ENCODE measurements at places on chromosomes 2 and 18.
A peak's percentile ranks its signal among the peaks of the same experiment; 100 is the strongest.

DNA sequence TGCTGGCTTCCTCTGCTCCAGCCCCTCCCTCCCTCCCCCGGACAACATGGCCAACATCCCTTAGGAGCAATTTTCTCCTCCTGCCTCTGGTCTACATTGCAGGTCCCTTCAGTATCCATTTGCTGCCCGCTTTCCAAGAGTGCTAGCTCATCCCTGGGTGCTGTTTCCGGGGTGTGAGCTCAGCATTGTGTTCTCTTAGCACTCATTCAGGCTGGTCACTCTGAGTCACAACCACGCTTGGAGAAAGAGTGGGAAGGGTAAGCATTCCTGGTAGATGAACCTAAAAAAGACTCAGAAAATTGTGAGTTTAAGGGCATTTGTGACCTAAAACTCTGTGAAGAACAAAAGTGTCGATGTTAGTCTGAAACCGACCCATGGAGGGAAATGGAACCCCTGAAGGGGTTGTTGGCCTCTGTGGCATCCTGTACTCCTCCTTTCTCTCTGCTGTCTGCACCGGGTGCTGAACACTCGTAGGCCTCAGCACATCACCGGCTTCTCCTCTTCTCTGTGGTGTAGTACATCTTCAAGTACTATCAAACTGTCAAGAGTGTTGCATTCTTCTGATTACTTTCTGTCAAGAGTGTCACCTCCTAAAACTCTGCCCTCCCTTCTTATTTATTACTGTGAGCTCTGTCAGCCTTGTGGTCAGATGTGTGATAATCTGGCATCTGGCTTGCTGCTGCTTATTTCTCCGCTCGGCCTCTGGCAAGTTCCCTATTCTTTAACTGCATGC is 73.0 kb downstream of the CTNNA2 start:
- no peak for DNase-seq

- no peak for DNase-seq
These were observed 312.4 kb upstream of the DDX18 start for GRCh38 chr2:117502121-117502520.

DNA sequence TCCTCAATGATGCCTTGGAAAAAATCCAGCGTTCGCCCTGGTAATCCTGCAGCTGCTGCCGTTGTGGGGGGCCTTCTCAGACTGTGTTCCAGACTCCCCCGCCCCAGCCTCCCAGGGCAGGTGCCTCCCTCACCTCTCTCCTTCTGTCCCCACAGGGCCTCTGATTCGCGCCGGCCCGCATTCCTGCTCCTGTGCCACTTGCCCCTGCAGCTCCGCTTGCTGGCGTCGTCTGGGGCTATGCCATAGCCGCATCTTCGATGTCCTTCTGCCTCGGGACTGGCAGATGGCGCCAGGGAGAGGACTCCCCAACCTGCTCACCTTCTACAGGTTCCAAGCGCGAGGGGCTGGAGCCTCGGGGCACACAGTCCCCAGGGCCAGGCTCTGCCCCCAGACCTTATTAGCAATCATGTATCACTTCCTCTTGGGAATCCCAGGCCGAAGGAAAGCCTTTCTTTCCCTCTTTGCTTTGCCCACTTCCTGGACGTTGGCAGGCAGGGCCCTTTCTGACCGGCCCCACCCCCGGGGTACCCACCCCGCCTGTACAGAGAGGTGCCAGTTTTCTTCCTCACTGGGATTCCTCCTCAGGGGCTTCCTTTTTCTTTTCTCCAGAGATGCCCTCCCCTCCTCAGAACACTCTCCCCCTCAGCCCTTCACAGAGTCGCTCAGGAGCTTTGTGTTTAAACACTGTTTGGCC is 4.4 kb downstream of the SPATA3 start:
- DNase-seq, result peak; percentile 29

DNA sequence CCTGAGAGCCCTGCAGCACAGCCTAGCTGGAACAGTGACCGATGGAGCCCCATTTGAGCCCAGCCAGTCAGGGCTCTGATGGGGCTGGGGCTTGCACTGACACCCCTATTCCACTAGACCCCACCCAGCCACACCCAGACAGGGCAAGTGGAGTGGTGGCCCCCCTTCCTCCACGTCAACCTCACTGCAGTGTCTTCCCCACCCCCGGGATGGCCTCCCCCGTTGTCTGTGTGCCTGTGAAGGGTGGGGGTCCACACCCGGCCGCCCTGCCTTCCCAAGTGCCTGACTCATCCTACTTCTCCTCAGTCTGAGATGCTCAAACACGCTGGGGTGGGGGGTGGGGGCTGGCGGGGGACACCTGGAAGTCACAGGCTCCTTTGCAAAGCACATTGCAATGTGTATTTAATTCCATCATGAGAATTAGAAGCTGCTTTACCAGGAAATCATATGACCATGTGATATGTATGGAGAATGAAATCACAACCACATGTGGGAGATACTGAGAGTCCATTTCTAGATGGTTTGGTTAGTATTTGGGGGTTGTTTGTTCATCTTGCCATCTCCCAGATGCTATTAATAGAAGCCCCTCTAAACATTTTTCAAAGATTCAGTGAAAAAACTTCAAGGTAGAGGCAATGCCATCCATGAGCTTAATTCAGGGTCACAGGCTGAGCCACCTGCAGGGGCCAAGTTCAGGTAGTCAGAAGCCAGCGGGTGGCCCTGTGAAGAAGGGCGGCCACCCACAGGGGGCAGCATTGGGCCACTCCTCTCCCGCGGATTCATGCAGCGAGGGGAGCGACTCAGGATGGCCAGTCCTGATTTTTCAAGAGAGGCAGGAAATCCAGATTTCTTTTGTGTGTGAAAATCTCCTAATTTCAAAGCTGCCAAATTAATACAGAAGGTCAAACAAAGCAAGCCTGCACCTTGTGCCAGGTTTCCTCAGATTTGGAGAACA is 22.7 kb upstream of the GMPPA start:
- DNase-seq, result peak; percentile 12

GRCh38 chr2:161090411-161090810 is 69.8 kb upstream of the TANK start:
- no peak for DNase-seq

GRCh38 chr2:57408587-57408986 is 638.0 kb upstream of the VRK2 start:
- no peak for DNase-seq

GRCh38 chr2:32702303-32703064 is 74.6 kb downstream of the TTC27 start:
- no peak for DNase-seq

GRCh38 chr2:72367530-72368225 is 220.0 kb upstream of the CYP26B1 start:
- no peak for DNase-seq

DNA sequence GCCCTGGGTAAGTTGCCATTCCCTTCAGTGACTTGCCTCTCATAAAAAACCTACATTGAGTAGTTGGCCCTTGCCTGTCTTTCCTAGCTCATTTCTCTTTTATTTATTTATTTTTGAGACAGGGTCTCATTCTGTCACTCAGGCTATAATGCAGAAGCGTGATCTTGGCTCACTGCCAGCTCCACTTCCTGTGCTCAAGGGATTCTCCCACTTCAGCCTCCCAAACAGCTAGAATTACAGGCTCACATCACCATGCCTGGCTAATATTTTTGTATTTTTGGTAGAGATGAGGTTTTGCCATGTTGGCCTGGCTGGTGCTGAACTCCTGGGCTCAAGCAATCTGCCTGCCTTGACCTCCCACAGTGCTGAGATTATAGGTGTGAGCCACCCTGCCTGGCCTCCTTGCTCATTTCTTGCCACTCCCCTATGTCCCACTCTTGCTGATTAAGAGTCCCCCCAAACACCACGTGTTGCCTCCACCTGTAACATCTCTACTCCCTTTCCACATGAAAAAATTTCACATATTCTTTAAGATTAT is 12.6 kb downstream of the EVA1A start:
- no peak for DNase-seq

DNA sequence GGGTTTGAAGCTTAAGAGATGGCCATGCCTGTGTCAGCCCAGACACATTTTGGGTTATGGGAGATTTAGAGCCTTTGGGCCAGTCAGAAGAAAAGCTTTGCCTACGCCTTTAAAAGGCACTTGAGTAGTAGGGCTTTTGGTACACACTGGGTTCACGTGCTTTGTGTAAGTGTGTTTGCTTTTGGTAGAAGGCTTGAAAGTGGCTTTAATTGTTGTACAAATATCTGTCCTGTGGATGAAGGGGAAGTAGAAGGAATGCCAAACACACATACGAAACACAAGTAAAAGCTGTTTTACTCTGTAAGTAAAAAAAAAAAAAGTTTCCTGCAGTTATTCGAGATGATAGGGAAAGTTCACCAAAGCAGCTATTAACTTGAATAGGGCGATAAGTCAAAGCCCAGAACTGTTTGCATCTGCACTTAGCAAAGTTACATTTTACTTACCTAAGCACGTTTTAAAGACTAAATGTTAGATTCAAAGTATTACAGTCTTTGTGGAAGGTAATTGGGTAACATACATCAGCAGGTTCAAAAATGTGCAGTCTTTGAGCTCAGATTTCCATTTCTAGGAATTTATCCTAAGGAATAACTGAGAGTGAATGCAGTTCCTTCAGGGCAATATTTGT is 75.4 kb downstream of the STK25 start:
- peak; percentile 4 for DNase-seq

- no peak for DNase-seq
These were observed 16.3 kb upstream of the MYO3B start for GRCh38 chr2:170161516-170162270.

- DNase-seq, result no peak
These were observed 162.9 kb upstream of the KYNU start for GRCh38 chr2:142714600-142714999.

DNA sequence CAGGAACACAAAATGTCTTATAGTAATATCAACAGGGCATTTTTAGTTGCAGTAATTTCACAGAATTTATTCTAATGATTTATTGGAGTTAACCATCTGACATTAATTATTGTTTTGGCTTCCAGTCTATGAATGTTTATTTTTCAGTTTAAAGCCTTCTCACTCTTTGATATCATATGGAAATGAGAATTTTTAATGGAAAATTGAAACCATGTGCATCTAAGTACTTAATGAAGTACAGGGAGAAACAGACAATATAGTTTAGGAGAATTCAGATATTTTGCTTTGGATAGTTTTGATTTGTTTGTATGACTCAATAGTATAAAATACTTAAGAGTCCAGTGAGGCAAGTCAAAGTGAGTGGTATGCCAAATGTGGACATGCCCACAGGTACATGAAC is 126.1 kb downstream of the OLA1 start:
- peak; percentile 19 for DNase-seq

DNA sequence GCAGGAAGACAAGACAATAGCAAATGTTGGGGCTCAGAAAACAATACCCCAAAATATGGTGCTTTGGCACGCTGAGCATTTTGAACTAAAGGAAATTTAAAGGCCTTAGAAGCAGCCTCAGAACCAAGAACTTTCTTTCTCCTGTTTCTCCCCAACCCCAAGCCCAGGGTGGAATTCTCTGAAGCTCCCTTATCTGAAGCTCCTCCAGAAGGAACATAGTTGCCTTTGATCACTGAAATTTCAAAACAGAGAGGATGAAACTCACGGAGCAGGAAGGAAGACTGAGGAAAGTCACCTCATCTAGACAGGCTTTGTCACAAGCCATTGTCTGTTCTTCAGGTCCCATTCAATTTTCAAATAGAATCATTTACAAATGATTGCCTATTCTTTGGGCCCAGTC is 15.5 kb upstream of the BMPR2 start:
- DNase-seq, result no peak

DNA sequence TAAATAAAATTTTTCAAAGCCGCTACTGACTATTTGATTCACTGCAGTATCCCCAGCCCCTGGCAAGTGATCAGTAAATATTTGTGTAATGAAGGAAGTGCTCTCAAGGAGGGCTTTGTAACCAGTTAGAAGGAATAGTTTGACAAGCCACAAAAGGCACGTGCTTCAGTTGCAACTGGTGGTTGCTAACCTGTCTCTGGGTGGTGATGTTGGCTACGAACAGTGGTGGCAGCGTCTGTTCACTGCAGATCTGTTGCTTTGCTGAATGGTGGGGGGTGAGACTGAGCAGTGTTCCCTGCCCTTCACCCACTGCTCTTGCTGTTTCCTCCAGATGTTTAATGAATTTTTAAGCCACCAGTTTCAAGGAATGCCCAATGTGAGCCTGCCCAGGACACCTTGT is 73.9 kb upstream of the SIX2 start:
- no peak for DNase-seq

DNA sequence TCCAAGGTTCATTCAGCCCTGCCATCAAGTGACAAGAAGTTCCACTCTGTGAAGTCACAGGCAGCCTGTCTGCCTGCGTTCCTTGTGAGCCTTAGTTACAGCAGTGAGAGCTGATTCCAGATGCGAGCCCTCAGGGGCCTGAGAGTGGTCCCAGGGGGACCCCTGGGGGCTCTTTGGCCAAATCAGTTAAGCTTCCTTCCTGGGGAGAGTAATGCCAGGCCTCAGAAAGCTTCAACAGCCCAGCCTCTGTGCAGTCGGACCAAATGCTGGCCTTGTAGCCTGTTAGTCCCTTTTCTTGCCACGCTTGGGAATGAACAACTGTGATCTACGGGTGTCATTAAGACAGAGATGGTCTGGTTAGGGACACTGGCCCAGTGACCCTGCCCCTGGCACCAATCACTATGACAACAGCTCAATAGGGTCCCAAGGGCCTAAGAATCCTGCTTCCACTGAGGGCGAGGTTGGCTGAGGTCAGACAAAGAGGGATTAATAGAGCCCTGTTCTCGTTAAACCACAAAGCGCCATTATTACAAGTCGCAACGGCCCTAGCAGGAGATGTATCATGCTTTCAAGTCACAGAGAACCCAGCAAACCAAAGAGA is 50.9 kb downstream of the HS1BP3 start:
- DNase-seq, result peak; percentile 14

DNA sequence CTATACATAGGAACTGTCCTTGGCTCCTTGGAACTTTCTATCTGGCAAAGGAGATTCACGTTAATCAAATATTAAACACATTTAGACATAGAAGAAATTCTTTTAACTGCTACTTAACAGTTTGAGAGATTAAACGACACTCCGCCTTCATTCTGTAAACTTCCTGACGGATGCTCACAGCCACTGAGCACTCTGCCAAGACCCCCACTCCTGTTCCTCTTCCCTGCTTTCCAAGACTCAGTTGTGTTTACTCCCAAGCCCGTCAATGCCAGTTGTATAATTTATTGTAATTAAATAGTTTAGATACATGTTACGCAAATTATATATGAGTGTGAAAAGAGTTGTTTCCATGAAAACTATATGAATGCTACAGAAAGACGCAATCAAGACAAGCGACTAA is 321.4 kb upstream of the EPHA4 start:
- no peak for DNase-seq
